RPMI7951 (cell line): ENCODE measurements at places on chromosomes 5 and 9. TPM values are rescaled to one million over a fixed set of nuclear protein-coding genes. Genes with fewer than 3 reads are reported as not detected.

DNA sequence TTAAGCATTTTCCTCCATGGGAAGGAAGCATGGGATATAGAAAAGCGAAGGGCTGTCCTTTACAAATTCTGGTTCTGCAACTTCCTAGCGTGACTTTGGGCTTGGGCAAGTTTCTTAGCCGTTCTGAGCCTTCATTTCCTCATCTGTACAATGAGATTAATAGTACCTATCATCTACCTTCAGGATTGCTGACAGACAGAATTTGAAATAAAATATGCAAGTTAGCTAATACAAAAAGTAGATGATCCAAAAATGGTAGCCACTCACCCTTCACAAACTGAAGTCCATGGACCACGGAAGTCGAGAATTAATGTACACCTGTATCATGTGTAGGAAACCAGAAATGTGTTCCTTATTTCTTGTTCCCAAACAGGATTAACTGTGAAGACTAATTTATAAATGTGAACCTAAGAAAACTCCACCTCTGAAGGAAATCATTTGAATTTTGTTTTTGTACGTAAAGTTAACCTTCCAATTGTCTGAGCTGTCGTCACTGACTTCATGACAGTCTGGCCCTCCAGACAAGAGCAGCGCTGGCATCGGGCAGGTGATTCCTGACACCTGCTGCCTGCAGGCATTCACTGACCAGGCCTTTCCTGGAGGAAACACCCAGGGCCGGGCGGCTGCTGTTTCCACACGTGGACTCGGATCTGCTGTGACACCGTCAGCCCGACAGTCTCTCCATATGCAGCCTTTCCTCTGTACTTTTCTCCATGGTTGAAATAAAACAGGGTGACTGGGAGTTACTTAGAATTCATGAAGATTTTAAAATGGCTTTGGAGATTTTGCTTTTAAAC lies 63.4 kb downstream of the PSMB7 start:
- no peak for DNase-seq

- DNase-seq: no peak
These were observed 325.3 kb upstream of the TARS1 start for GRCh38 chr5:33115467-33115866.

DNA sequence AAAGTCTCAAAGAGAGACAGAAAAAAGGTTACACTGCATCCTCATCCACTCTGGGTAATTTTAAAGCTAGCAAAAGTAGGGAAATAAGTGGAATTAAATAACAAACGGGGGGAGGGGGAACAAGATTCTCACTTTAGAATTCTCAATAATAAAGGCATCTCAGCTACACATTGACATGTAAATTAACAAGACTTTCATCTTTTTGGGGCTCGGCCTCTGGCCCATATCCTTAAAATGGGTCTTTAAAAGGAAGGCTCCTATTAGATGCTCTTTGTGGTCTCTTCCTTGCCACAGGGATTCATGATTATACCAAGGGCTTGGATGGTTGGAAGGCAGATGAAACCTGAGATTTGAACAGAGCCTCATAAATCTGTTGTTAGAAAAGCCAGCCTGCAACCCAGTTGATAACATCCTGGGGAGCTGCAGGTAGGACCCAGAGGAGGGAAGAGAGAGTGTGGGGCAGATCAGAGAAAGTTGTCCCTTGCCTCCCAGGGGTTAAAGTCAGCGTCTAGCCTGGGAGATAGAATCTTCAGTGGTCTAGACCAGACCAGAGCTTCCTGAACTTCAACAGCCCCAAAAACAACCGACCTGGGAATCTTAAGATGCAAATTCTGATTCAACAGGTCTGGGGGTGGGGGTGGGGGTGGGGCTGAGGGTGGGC lies 135.9 kb downstream of the GCNT1 start:
- no peak for DNase-seq

The FBXO4 gene
- total RNA-seq: 16.8 TPM in 2 replicates

The ACTBL2 gene
- 0.10 and 0.24 TPM in 2 replicates for total RNA-seq

The C8G gene
- total RNA-seq: not detected in 2 replicates

The ENTREP1 gene
- total RNA-seq: 0.10 TPM in 1 of 2 replicates, not detected in the other

The ST8SIA4 gene
- 0.36 and 0.39 TPM in 2 replicates for total RNA-seq

The COL15A1 gene
- total RNA-seq: 20.2 and 21.1 TPM in 2 replicates

The SPINK4 gene
- not detected in 2 replicates for total RNA-seq

The SEC16A gene
- total RNA-seq: 14.5 and 14.8 TPM in 2 replicates

The PCDHB4 gene
- total RNA-seq: under 0.01 and 0.12 TPM in 2 replicates

The CCL27 gene
- not detected in 2 replicates for total RNA-seq

The FYB1 gene
- total RNA-seq: 0.60 and 0.68 TPM in 2 replicates
